Stimulated activated CD4-positive, alpha-beta T cell treated with anti-CD3 and anti-CD28 coated beads, TNF-alpha, amount 100 ng/mL, for 4 hours (primary cell): ENCODE measurements at places on chromosomes 4 and X.

DNA sequence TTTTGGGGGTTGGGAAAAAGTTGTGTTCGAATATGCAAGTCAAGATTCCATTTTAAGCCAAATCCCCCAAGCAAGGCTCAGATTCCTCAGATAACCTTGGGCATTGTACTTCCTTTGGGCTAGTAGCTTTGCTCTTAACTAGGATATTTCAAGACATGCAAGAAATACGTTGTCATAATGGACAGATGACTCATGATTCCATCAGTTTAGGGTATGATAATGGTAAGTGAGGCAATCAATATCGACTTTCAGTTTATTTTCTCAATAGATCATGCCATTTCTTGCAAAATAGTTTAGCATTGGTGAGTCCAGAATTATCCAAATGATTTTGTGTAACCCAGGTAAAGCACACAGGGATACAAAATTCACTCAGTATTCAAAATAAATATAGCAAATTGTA, 25.4 kb downstream of the CFAP299 start:
- DNase-seq = no peak

DNA sequence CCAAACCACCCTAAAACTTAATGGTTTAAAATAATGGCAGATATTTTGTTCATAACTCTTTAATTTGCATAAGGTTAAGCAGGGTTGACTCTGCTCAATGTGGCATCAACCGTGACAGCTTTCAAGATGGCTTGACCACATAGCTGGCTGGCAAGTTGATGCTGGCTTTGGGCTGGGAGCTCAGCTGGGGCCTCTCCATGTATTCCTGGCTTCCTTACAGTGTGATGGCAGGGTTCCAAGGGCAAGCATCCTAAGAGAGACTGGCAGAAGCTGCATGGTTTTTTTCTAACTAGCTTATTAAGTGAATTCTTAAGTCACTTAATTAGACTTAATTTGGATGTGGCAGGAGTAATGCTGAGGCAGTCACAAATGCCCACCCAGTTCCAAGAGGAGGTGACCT, 4.5 kb downstream of the RP2 start:
- DNase-seq = no peak

DNA sequence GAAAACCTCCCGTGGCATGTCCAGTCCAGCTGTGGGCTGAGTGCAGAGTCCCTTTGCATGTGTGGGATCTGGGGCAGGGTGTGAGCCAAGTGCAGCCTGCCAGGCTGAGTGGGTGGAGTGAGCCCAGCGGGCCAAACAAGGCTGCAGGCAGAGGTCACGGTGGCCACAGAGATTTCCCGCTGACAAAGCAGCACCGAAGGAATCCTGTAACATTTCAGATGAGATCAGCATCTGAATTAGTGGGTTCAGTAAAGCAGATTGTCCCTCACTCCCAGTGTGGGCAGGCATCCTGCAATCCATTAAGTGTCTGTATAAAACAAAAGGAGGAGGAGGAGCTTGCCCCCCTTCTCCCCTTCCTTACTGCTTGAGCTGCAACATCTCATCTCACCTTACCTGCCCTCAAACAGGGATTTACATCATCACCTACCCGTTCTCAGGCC, 324.4 kb downstream of the FAT4 start:
- no peak for DNase-seq

- DNase-seq = no peak
These were observed 719.2 kb downstream of the FSTL5 start for GRCh38 chr4:161444626-161445025.

DNA sequence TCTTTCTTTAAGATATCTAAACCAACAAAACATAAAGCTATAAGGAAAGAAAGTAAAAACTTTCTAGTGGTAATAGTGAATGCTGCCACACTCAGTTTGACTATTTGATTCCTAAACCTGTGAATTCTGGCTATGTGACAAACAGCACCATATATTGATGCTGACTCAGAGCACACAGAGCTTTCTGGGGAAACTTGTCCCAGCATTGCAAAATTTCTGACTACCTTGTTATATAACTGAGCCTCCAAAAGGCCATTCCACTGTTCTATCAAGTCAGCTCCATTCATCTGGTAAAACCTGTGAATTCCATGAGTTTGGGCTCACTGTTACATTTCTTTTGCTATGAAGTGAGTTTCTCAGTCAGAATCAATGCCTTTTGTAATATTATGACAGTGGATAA, 1229.7 kb downstream of the PCDH18 start:
- DNase-seq = no peak

DNA sequence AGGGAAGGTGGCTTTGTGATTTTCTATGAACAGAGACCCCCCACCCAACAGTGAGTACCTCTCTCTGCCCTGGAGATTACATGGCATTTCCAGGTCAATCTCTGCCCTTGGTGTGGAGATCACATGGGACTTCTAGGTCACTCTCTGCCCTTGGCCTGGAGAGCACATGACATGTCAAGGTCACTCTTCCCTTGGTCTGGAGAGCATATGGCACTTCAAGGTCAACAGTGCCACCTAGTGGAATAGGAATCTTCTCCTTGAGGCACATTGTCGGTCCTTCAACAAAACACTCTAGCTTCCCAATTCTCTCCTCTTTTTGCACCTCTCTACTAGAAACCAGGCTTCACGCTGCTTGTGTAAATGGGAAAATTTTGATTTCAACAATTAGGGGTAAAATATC, 66.2 kb upstream of the TACR3 start:
- DNase-seq = no peak

DNA sequence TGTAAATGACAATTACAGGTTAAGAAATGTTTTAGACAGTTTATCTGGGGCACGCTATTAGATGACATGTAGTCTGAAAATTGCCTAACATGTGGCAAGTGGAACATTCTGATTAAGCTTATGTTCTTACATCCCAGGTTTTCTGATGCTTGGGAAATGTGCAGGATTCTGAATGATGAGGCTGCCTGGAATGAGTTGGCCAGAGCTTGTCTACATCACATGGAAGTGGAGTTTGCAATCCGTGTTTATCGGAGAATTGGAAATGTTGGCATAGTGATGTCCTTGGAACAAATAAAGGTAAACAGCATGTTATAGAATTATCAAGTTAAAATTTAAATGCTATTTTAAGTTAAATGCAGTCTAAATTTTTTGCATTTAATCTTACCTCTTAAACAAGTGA, 49.3 kb downstream of the WDR19 start:
- DNase-seq = no peak

DNA sequence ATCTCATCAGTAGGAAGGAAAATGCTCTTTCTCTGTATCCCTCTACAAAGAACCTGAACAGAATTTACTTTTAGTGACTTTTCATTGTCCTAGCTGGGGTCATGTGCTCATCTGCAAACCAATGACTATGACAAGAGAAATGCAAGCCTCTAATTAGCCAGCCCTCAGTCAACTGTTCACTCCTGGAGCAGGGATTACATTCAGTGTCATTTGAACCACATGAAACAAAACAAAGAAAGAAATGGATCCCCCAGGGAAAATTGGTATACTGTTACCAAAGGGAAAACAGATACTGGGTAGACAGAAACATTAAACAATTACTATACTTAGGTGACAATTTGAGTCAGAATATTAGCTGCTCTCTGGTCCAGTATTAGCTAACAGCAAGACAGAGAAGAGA, 173.6 kb downstream of the RCHY1 start:
- DNase-seq = no peak

GRCh38 chrX:14010566-14010965, 19.1 kb downstream of the GEMIN8 start:
- DNase-seq = no peak

GRCh38 chr4:184845367-184846021, 19.7 kb upstream of the ACSL1 start:
- DNase-seq = no peak

GRCh38 chr4:34676400-34676799, 1567.9 kb downstream of the ARAP2 start:
- no peak for DNase-seq

DNA sequence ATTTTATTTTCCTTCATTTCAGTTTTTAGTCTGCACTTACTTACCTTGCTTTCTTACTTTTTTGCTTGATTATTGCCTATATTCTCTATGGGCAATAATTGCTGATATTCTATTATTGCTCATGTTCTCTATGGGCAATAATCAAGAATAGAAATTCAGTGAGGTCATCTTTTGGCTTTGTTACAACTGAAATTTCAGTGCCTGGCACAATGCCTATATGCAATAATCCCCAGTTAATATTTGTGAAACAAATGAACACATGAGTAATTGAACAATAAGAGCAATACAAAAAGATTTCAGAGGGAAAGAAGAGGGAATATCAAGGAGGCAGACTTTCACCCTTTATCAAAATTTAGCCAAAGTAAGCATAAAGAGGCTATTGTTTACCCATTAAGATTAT, 48.6 kb upstream of the ARSJ start:
- DNase-seq = no peak

- DNase-seq = no peak
These were observed 13.3 kb downstream of the RAB9A start for GRCh38 chrX:13702111-13702789.

DNA sequence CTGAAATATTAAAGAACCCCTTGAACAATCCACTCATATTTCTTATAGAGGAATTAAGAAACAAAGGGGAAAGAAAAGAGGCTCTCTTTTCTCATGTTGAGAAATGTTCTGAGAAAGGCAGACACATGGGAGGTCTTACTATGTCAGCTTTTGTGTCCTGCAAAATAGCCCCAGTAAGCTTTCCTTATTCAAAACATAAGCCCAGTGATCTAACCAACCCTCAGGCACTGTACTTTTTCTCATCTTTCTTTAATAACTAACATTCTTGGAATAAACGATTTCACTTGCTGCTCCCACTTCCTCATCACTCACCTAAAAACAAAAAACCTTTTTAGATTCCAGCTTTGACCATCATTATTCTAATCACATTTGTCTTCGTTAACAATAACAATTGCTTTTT, 115.9 kb downstream of the GLRA3 start:
- DNase-seq = no peak
